ENCODE measurements at places on chromosomes 12 and 14.

- DNase-seq: no peak
Measured at GRCh38 chr12:86710109-86710508, 453.9 kb upstream of the MGAT4C start.

DNA sequence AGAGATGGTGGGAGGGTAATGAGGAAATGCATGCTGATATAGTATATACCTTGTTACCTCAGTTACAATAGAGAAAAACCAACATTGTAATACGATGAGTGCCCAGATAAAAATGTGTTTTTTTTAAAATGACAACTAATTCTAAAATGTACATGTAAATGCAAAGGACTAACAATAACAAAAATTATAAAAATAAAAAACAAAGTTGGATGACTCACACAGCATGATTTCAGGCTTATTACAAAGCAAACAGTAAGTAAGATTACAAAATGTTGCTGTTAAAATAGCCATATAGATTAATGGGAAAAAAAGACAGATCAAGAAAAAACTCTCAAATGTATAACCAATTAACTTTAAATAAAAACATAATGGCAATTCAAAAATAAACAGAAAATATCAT lies 1099.4 kb downstream of the FSCB start:
- no peak for DNase-seq

- DNase-seq: no peak
Measured at GRCh38 chr14:103628221-103628683, 759 bp upstream of the KLC1 start.

DNA sequence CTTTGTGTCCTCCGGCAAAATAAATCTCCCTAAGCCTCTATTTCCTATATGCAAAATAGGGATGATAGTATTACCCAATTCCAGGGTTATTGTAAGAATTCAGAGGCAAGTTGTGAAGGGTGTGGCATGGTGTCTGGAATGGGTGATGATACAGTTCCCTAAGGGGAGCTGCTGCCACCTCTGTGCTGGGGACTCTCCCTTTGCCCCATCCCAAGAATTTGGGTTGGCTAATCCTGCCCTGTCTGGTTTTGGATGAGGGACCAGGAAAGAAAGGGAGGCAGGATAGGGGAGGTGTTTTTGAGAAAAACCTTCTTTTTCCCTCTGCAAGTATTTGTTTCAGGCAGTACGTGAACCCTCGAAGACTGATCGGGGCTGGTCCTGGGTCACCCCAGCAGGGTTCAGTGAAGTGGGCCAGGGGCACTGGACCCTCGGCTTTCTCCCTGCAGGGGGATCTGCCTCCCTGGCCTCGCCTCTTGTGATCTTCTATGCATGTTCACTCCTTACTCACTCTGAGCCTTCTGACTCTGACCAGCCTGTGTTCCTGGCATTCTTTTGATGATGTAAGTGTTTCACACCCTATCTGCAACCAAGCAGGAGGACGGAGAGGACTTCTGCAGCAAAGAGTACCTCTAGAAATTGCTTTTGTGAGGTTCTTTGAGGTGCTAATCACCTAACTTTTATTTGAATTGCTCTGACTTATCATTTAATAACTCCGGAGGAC lies 60.8 kb downstream of the RASSF3 start:
- no peak for DNase-seq

GRCh38 chr12:15151161-15152091 lies 69.8 kb downstream of the RERG start:
- no peak for DNase-seq

DNA sequence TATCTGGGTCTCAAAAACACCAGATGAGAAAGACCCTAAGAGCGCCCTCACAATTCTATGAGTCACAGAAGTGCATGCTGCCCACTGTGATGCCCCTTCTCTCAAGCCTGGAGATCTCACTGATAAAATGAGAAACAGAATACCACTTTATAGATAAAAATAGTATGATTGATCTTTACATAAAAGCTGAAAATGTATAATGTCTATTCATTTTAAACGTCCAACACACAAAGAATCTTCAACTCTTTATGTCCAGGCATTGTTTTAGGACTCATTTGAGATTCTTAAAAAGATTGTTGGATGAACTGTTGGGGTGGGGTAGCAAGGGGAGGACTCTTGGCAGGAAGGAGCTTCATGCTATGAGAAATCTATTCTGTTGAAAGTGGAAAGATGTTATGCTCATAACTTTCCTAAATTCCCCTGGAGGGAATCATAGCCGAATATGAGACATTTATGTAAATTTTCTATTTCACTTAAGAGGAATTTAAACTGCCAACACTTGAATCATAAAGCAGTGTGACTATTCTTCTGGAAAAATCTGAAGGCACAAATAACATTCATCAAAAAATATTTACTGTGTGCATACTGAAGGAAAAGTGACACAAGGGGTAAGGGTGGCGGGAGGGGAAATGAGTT lies 174.6 kb downstream of the STXBP6 start:
- DNase-seq: no peak

DNA sequence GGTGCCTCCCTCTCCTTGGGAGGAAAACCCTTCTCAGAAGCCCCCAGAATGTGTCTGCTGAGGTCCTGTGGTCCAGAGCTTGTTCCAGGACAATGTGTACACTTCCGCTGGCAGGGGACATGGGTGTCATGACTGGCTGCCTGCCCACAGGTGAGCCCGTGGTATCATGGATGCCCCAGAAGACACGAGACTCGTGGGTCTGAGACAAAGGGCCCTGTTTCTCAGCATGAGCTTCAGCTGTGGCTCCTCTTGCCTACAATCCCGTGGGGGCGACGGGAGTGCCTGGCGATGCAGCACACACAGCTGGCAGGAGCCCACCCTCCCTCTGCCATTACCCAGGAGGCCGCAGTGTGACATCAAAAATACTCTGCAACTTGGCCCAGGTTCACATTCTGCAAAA lies 7.0 kb downstream of the TMEM121 start:
- no peak for DNase-seq

- no peak for DNase-seq
Measured at GRCh38 chr12:131095826-131096680, 142.3 kb downstream of the ADGRD1 start.

- no peak for DNase-seq
Measured at GRCh38 chr12:124766727-124767065, 97.0 kb downstream of the SCARB1 start.

DNA sequence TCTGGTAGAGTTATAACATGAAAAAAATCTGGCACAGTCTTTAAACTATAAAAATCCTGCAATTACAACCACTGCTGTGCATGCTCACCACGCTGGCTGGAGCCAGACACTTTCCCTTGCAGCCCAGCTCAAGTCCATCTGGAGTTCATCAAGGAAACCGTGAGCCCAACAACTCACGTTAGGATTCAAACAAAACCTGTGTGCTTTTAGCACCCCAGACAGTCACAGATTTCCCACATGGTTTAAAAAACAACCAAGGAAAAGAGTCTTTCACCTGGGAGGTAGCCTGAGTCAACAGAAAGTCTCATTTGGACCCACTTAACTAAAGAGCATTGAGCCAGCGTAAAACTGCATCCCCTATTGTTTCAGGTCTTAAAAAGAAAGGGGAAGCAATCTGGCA lies 4.7 kb downstream of the LRIG3 start:
- DNase-seq: no peak

GRCh38 chr14:81837304-81837703 lies 303.7 kb upstream of the SEL1L start:
- no peak for DNase-seq

- DNase-seq: peak; percentile 55
Measured at GRCh38 chr12:54352022-54352531, 12.2 kb downstream of the GPR84 start.

DNA sequence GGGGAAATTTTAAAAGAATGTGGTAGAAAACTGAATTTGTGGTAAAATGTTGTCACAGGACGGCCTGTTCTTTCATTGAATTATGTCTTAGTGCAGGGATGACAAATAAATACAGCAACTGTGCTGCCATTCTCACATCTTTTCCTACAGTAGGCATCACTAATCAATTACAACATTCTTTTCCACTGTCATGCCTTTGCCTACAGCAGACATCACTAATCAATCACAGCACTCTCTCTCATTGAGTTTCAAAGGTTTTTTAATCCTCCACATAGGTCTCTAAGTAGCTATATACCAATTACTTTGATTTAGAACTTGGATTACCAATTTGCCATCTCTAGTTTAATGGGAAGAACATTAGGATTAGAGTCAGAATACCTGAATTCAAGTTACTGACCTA lies 30.1 kb downstream of the NTF3 start:
- DNase-seq: no peak

- no peak for DNase-seq
Measured at GRCh38 chr12:59657266-59657665, 61.4 kb downstream of the SLC16A7 start.

DNA sequence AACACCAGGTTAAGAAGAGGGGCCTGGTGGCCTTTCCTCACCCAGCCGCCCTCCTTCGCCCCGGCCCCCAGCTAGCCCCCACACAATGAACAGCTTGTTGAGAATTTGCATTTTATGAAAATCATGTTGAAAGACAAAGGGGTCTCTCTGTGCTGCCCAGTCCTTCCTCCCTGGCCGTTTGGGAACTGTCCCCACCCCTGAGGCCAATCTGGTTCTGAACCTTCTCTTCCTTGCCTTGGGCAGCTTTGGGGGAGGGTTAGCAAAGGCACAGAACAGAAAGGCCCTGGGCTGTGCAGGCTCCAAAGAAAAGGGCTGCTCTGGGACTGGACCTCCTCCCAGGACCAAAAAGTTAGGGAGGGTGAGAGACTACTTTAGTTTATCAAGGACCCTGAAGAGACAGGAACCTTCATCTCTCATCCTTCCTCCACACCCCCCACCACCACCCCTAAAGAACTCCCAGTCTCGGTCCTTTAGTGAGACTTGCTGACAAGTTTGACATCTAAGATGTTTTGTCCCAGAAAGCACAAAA lies 1.3 kb downstream of the TAMALIN start:
- no peak for DNase-seq

DNA sequence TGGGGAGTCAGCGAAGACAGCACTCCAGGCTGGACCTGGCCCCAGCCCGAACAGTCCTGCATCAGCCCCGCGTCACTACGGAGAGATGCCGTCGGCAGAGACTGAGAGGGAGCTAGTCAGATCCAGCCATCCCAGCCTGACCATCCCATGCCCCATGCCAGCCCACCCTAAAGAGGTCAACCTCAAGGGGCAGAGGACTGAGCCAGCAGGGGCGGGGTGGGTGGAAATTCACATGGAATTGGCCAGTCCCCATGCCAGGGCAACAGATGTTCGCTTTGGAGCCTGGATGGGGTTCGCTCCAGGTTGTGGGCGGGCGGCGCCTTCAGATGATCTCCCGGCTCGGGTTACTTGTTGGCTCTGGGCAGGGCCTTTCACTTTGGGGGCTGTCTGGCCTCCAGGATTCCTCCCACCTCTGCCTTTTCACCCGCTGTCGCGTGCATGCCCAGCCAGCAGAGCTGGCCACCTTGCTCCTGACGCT lies 154.3 kb downstream of the TSPAN9 start:
- no peak for DNase-seq

- DNase-seq: no peak
Measured at GRCh38 chr14:105011312-105011990, 9.4 kb downstream of the CDCA4 start.

GRCh38 chr14:29738950-29739349 lies 188.7 kb downstream of the PRKD1 start:
- DNase-seq: no peak

GRCh38 chr14:101027966-101028365 lies 124.4 kb upstream of the RTL1 start:
- DNase-seq: no peak

DNA sequence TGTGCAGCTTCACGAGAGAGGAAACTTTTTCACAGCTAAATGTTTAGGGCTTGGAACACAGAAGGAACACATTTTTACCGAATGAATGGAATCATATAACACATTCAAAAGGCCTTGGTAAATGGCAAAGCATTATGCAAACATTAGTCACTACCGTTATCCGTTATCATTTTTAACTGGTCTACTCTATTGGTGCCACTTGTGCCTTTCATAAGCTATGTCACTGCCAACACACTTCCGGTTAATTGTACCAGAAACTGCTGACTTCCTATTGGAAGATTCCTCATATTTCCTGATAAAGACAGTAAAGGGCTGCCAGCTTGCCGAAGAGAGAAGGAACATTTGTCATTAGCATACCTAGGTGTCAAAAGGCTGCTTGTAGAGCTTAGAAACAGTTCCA lies 169.2 kb downstream of the APAF1 start:
- DNase-seq: no peak

- no peak for DNase-seq
Measured at GRCh38 chr14:90275458-90275814, 19.1 kb downstream of the PSMC1 start.

DNA sequence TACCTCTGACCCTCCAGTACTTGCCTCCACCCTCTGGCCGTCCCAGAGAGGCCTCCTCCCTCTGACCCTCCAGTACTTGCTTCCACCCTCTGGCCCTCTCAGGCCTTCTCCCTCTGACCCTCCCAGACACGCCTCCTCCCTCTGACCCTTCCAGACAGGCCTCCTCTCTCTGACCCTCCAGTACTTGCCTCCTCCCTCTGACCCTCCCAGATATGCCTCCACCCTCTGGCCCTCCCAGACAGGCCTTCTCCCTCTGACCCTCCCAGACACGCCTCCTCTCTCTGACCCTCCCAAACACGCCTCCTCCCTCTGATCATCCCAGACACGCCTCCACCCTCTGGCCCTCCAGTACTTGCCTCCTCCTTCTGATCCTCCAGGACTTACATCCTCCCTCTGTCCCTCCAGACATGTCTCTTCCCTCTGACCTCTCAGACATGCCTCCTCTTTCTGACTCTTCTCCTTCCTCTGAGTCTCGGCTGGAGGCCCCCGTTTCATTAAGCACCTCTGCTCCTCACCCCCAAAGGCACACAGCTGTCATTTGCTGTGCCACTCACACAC lies 71.9 kb downstream of the PHETA1 start:
- no peak for DNase-seq

- DNase-seq: no peak
Measured at GRCh38 chr14:80942191-80942600, 658 bp upstream of the CEP128 start.

DNA sequence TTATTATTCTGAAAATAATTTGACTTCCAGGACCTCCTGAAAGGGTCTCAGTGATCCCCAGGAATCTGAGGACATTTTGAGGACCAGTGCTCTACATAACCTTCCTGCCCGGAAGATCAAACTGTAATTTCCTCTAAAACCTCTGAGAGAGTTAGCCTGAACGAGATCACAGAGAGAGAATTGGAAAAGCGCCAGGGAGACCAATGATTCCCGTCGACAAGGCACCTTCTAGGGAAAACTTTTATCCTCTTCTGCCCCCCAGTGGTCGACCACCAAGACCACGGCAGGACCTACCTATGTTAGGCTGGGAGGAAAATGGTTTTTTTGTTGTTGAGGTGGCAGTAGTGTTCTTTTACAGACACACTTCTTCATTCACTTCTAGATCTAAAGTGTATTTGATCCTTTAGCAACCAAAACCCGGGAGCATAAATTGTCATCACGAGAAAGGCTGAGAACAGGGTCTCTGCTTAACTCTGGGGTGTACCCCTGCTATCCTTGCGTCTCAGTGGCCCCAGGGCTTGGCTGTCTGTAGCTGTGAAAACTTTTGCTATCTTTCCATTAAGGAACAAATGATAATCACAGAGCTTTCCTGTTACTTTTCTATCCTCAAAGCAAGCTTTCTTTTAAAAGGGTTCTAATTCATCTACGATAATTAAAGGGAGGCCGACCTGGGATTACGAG lies 62.9 kb upstream of the NID2 start:
- DNase-seq: peak; percentile 37

- DNase-seq: no peak
Measured at GRCh38 chr12:73731658-73732057, 806.0 kb upstream of the ATXN7L3B start.

Measured in stimulated activated CD4-positive, alpha-beta T cell treated with anti-CD3 and anti-CD28 coated beads, Interleukin-1b, Interleukin-23, amount 100 ng/mL, for 48 hours (primary cell).